PC-9 (cell line): ENCODE measurements at places on chromosomes 6 and 20. TPM values are rescaled to one million over a fixed set of nuclear protein-coding genes. Genes with fewer than 3 reads are reported as not detected.

The PTPRA gene
- 36.6 and 48.8 TPM in 2 replicates for total RNA-seq

- no peaks in the 10 kb centered on the region for H3K27me3 ChIP-seq
- no peaks in the 10 kb centered on the region for H3K4me1 ChIP-seq
- no peaks in the 10 kb centered on the region for H3K36me3 ChIP-seq
- H3K27ac ChIP-seq: no peak overlapping the region
These were observed 256.8 kb upstream of the PMEPA1 start for GRCh38 chr20:57966620-57967019.

- H3K27ac ChIP-seq: no peak overlapping the region
- no peak overlapping the region for H3K4me3 ChIP-seq
- H3K27me3 ChIP-seq: no peaks in the 10 kb centered on the region
- no peak for DNase-seq
- no peaks in the 10 kb centered on the region for H3K36me3 ChIP-seq
These were observed 165.0 kb downstream of the VEGFA start for GRCh38 chr6:43934803-43935602.

- no peaks in the 10 kb centered on the region for H3K27me3 ChIP-seq
- no peak overlapping the region for H3K4me3 ChIP-seq
- no peaks in the 10 kb centered on the region for H3K36me3 ChIP-seq
- no peak overlapping the region for H3K27ac ChIP-seq
These were observed 181.1 kb upstream of the PRSS16 start for GRCh38 chr6:27066381-27066780.

DNA sequence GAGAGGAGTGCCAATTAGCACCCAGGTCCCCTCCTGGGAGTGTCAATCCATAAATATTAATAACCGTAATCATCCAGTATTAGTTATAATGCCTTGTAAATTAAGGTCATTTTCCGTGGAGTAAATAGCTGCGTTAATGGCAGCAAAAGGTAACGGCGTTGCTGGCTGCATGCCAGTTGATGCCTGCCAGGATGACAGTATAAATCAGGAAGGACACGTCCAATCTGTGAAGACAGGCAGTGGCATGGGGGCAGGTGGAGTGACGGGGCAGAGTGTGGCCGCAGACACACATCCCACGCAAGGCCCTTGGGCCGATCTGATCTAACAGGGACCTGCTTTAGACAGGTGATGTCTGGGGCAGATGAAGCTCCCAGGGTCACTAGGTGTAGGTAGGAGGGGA, 49.1 kb downstream of the KCNB1 start:
- H3K27ac ChIP-seq: no peak overlapping the region
- DNase-seq: no peak
- peaks cover 54% of the 10 kb centered on the region for H3K27me3 ChIP-seq
- H3K36me3 ChIP-seq: no peaks in the 10 kb centered on the region

- H3K4me1 ChIP-seq: no peaks in the 10 kb centered on the region
- H3K4me3 ChIP-seq: no peak overlapping the region
- no peak for DNase-seq
- no peaks in the 10 kb centered on the region for H3K36me3 ChIP-seq
These were observed 131.8 kb downstream of the CFAP61 start for GRCh38 chr20:20184149-20184548.

DNA sequence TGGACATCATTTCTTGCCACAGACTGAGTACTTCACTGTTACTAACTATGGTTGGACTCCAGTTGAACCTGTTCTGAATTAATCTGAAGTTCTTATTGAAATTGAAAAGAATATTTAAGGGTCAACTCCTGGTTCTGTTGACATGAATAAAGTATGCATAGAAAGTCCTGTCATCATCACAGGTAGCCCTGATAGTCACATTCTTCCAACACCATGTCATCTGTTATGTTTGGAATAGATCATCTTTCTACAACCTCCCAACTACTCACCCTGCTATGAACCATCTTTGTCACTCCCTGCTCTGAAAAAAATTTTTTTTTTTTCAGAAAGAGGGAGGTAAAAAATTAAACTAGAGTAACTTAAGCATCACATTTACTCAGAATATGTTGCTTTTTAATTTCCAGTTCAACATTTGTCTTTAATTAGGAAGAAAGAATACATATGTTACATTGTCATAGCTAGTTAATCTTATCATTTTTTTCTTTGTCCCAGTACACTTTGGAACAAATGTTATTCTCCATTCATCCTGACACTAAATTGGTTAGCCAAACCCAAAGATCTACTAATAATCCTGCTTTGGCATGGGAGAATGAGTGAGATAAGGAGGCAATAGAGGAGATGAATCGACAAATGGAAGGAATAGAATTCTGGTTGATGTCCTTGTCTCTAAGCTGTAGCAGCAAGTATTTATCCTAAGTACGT, 775.1 kb upstream of the NRSN1 start:
- H3K4me1 ChIP-seq: peaks cover 26% of the 10 kb centered on the region
- no peak overlapping the region for H3K4me3 ChIP-seq
- H3K27me3 ChIP-seq: no peaks in the 10 kb centered on the region

- no peaks in the 10 kb centered on the region for H3K36me3 ChIP-seq
- no peak for DNase-seq
- H3K27me3 ChIP-seq: no peaks in the 10 kb centered on the region
- no peak overlapping the region for H3K4me3 ChIP-seq
- H3K4me1 ChIP-seq: no peaks in the 10 kb centered on the region
- H3K27ac ChIP-seq: no peak overlapping the region
These were observed 100.4 kb downstream of the PXDC1 start for GRCh38 chr6:3650959-3651697.
